Muscle of leg (tissue), 16 donors: ENCODE measurements at places on chromosomes 13 and 19.

DNA sequence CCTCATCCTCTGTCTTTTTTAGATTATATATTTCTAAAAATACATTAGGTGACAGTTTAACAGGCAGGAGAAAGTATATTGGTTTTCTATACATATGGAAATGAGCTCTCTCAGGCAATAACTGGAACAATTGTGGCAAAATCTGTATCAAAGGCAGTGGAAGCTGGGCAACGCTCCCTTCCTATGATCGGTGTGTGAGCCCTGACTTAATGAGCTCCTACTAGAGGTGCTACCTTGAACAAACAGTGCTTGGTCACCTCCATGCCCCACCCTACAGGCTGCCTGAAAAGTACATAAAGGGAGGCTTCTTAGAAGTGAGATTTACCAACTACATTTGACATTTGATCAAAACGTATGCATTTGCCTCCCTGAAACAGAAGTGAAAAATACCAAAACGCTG is 185.3 kb downstream of the EFNB2 start:
- peaks cover 5% of the 10 kb centered on the region for H3K4me1 ChIP-seq
- DNase-seq: no peak
- H3K27ac ChIP-seq: no peak overlapping the region
- peaks cover 8% of the 10 kb centered on the region for H3K27me3 ChIP-seq
- H3K4me3 ChIP-seq: no peak overlapping the region

DNA sequence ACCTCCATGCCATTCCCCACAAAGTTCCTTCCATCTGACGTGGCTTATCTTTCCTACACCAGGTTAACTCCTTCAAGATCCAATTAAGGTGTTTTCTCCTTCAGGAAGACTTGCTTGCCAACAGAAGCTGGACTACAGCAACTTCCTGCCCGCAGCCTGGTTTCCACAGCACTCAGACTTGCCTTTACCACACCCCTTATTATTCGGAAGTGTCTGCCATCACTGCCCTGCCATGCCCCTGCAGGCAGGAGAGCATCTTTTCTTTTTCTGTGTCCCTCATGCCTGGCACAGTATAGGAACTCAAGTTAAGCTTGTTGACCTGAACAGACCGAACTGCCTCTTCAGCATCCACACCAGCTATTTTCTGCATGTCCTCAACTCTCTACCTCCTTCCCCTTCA is 168.0 kb downstream of the FOXO1 start:
- no peak overlapping the region for H3K4me3 ChIP-seq
- no peak for DNase-seq
- no peaks in the 10 kb centered on the region for H3K27me3 ChIP-seq
- H3K4me1 ChIP-seq: no peaks in the 10 kb centered on the region
- H3K27ac ChIP-seq: no peak overlapping the region
- H3K36me3 ChIP-seq: no peaks in the 10 kb centered on the region

DNA sequence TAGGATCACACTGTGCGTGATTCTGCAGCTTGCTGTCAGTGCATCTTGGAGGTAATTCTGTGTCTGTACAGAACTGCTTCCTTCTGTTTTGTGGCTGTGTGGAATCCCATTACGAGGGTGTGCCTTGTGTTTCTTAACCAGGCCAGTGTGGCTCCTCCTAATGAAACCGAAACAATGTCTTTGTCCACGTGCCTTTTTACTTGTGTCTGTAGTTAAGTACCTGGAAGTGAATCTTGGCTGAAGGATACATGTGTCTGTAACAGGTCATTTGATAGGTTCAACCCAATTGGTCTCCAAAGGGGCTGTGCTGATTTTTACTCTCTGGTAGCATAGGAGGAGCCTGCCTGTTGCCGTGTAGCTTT is 13.1 kb downstream of the NOP53 start:
- no peaks in the 10 kb centered on the region for H3K27me3 ChIP-seq
- DNase-seq: no peak
- H3K27ac ChIP-seq: no peak overlapping the region
- no peak overlapping the region for H3K4me3 ChIP-seq
- no peaks in the 10 kb centered on the region for H3K4me1 ChIP-seq

- peaks cover 2% of the 10 kb centered on the region for H3K27me3 ChIP-seq
- peak overlapping the region; percentile 7 for H3K27ac ChIP-seq
- H3K4me3 ChIP-seq: no peak overlapping the region
- H3K36me3 ChIP-seq: peaks cover 23% of the 10 kb centered on the region
- peaks cover 48% of the 10 kb centered on the region for H3K4me1 ChIP-seq
These were observed 795 bp upstream of the ABCA7 start for GRCh38 chr19:1038978-1039645.

GRCh38 chr13:22289711-22290110 is 618.8 kb downstream of the FGF9 start:
- H3K27ac ChIP-seq: no peak overlapping the region
- H3K4me1 ChIP-seq: peaks cover 7% of the 10 kb centered on the region
- no peaks in the 10 kb centered on the region for H3K27me3 ChIP-seq
- peak; percentile 25 for DNase-seq
- H3K4me3 ChIP-seq: no peak overlapping the region

DNA sequence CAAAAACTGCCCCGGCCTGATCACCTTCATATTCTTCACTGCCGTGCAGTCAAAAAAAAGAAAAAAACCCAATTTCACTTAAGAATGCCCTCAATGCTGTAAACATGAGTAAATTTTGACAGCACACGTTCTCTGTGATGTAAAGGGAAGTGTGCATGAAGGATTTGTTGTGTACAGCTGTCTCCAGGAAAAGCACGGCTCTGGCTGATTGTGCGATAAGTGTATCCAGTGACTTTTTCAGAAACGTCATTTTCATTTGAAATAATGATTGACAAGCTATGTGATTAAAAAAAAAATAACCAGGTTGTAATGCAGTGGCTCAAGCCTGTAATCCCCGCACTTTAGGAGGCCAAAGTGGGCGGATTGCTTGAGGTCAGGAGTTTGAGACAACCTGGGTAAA is 39.6 kb downstream of the ANKRD10 start:
- H3K27me3 ChIP-seq: no peaks in the 10 kb centered on the region
- H3K4me3 ChIP-seq: peak overlapping the region; percentile 32
- DNase-seq: no peak
- no peaks in the 10 kb centered on the region for H3K36me3 ChIP-seq
- peaks cover 16% of the 10 kb centered on the region for H3K4me1 ChIP-seq
- H3K27ac ChIP-seq: no peak overlapping the region

DNA sequence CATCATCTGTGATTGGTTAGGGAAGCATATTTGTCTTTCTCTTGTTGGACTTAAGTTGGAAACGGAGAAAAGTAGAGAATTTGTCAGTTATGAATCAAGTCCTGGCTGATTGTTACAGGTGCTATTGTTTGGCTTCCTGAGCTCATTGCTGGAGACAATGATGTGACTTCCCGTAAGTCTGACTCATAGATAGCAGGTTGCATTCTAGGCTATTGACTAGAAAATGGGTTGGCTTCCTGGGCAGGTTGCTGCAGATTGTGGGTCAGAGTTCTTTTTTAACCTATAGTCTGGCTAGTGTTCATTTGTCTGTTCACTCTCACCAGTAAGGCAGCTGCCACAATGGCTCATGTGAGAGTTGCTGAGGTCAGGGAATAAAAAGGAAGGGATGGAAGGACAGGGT is 101.5 kb downstream of the CCNA1 start:
- peak overlapping the region; percentile 65 for H3K27ac ChIP-seq
- peak; percentile 15 for DNase-seq
- no peaks in the 10 kb centered on the region for H3K27me3 ChIP-seq
- H3K4me1 ChIP-seq: peaks cover 2% of the 10 kb centered on the region
- no peaks in the 10 kb centered on the region for H3K36me3 ChIP-seq

GRCh38 chr13:67117010-67117550 is 113.1 kb downstream of the PCDH9 start:
- no peaks in the 10 kb centered on the region for H3K4me1 ChIP-seq
- no peaks in the 10 kb centered on the region for H3K27me3 ChIP-seq
- H3K4me3 ChIP-seq: no peak overlapping the region
- H3K36me3 ChIP-seq: no peaks in the 10 kb centered on the region

GRCh38 chr13:35889560-35889959 is 241.6 kb downstream of the DCLK1 start:
- no peak overlapping the region for H3K27ac ChIP-seq
- H3K4me1 ChIP-seq: peaks cover 8% of the 10 kb centered on the region
- no peak for DNase-seq
- H3K27me3 ChIP-seq: no peaks in the 10 kb centered on the region
- H3K36me3 ChIP-seq: no peaks in the 10 kb centered on the region
- H3K4me3 ChIP-seq: no peak overlapping the region

DNA sequence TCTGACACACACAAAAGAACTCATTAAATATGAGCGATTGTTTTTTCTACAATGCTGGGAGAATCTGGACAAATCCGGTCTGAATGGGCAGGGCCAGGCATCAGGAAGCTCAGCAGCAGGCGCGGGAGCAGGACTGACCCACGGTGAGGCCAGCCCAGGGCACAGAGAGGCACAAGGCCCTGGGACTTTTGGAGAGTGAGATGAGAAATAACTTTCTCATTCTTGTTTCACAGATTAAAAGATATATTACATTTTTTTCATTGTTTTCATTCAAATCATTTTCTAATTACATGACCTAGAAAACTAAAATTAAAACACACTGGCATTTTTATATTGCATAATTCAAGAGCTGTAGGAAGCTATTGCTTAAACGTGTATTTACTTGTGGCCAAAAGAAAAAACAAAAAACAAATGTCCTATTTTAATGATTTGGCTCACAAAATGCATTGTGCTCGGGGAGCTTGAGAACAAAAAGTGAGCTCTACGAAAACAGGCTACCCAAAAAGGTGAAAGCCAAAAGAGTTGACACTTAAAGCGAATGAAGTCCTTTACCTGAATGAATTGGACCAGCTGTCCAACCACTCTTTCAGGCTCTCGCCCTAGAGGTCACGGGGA is 133.1 kb downstream of the TNFRSF19 start:
- no peak overlapping the region for H3K4me3 ChIP-seq
- no peak overlapping the region for H3K27ac ChIP-seq
- peaks cover 23% of the 10 kb centered on the region for H3K4me1 ChIP-seq
- DNase-seq: peak; percentile 50

DNA sequence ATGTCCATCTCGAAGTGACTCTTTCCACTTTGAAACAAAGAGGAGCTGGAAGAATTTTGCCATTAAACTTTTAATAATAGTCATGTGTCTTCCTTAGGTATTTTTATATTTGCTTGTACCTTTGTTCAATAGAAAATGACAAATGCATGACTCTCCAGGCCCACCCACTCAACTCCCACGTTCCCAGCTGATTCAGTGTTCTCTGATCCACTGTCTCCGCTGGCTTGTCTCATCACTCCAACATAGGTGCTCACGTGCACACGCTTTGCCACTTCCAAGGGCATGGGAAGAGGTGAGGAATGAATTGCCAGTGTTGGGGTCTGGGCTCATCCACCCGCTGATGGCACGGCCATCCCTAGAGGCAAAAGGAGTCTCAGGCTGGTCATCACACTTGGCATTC is 24.5 kb downstream of the RASL11A start:
- no peaks in the 10 kb centered on the region for H3K4me1 ChIP-seq
- H3K36me3 ChIP-seq: no peaks in the 10 kb centered on the region
- H3K27me3 ChIP-seq: peaks cover 8% of the 10 kb centered on the region
- H3K27ac ChIP-seq: no peak overlapping the region
